ENCODE measurements at places on chromosomes 3 and 15.

GRCh38 chr3:104909721-104910120 is 457.0 kb upstream of the ALCAM start:
- DNase-seq, result no peak

GRCh38 chr3:12138044-12138443 is 20.7 kb downstream of the TIMP4 start:
- DNase-seq, result no peak

DNA sequence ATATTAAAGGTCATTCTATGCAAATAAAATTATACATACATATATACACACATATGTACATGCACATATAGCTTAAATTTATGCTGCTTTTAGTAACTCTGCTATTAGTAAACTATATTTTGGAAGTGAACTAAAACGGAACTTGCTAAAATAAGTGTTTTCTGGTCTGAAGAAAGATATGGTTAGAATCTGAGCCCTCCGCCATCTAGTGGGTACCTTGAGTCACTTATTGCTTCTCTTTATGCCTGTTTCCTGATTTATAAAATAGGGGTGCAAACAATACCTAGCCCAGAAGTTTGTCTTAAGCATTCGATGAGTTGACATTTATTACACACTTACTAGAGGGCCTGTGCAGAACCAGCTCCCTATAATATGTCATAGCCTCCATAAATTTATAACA is 255.7 kb downstream of the CNTN6 start:
- DNase-seq, result no peak

GRCh38 chr15:59290295-59291212 is 82.1 kb downstream of the MYO1E start:
- no peak for DNase-seq

DNA sequence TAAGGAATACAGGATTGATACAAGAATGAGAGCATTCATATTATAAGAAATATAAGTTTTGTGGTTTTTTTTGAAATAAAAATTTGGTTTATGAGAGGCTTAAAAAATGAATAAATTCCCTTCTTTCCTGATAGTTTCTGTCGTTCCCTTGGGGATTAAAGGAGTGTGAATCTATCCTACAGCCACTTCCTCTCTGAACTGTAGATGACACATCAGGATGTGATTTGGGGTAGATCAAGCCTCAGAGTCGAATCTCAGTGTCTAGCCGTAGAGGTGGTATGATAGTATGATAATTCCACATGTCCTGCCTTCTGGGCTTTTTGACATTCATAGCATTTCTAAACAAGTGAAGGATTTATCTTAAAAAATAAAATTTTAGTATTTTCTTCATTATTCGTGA is 343.1 kb downstream of the LPP start:
- no peak for DNase-seq

GRCh38 chr3:175521406-175521805 is 662.3 kb downstream of the NAALADL2 start:
- no peak for DNase-seq

DNA sequence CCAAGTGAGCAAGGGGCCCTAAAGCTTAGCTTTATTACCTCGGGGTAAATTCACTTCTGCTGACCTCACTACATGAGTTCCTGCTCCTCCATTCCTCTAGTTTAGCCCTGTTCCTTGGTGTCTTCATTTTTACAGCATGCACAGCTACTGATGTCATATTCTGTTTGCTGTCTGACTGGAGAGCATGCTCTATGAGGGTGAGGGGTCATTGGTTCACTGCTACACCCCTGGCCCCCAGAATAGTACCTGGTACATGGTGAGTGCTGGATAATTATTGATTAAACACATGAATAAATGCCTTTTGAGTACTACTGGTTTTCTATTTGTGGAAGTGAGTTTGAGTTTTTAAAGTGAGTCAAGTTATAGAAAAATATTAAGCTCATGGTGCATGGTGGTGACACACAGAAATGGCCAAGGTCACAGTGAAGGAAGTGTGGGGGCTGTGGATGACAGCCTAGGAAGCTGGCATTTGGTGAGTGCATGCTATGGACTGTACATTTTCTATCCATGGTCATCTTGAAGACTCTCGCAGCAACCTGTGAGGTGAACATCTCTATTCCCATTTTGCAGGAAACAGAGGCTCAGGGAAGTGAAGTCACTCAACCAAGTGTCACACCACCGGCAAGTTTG is 34.0 kb downstream of the RPLP1 start:
- DNase-seq, result no peak

GRCh38 chr3:87009271-87009670 is 18.3 kb upstream of the VGLL3 start:
- no peak for DNase-seq

- DNase-seq, result no peak
Observed at GRCh38 chr3:19124752-19125151, 23.6 kb upstream of the KCNH8 start.

DNA sequence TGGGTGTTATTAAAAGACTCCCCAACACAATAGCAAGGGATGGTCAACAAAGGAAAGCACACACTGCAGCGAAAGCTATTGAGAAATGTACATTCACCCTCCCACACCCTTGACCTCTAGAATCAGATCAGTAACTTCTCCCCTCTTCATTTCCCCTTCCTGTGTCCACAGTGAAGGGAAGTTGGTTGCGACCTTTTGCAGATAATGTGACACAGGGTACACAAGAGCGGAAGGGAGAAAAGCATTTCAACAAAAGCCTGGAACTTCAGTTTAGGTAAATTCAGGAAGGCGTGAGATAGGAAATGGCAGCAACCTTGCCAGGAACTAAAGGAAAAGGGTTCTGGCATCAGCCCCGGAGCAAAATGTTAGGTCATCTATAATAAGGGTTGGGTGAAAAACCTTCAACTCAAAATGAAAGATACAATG is 899.8 kb downstream of the MCTP2 start:
- DNase-seq, result no peak

- no peak for DNase-seq
Observed at GRCh38 chr15:62390791-62391640, 225.9 kb upstream of the C2CD4B start.

DNA sequence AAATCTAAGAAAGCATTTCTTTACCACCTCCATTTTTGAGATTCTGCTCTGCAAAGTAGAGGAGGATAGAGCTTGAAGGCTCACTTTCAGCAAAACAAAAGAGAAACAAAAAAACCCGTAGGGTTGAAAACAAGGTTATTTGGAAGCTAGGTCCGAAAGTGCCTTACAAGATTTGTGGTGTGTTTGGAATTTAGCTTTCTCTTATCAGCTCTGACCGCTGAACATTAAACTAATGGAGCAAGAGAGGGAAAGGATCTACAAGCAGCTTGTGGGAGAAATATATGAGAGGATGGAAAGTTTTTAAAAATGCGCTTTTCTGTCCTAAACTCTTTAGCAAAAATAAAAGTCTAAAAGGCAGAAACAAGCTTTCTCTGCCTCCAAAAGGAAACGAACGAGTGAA is 545.5 kb downstream of the NTRK3 start:
- no peak for DNase-seq

DNA sequence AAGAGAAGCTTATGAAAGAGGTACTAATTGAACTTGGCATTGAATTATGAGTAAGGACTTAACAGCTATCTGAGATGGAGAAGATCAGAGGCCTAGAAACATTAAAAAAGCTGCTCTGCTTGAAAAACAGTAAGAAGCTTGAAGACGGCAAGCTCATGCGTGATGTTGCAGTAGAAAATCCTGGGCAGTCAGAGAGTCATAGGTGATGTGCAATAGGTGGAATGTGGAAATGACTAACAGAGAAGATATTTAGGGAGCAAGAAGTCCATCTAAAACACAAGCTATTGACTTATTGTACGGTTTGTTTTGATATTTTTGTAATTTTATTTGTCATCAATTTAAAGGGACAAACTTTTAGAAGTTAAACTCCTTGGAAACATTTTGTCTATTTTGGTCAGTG is 1101.4 kb downstream of the ROBO2 start:
- DNase-seq, result no peak

GRCh38 chr15:58962662-58963565 is 24.5 kb upstream of the RNF111 start:
- DNase-seq, result no peak

DNA sequence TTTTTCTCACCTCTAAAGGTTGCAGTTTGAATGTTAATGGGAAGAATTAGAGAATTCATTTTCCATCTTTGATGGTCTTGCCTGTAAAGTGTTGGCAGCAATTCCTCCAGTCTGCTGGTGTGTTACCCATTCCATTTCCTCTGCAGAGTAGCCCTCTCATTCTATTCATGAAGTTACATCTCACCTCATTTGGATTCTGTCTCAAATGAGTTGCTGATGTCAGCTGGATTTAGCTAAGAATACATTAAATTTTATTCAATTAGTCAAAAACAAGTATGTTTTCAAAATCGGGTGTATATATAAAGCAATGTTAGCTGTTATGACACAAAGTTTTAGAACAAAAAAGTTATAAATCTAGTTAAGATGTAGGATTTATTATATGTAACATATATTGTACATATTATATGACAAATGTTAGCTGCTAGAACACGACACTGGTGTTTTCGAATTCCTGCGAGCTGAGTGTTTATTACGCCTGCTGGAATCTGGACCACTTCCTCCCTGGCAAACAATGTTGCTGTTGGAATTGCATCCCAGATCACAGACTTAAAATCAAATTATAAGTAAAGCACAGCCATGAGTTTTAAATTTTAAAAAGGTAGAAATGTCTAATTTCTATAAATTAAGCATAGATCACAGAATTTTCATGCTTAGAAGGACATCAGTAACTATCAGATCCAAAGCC is 516.2 kb downstream of the OCA2 start:
- no peak for DNase-seq

- no peak for DNase-seq
Observed at GRCh38 chr15:29223640-29224039, 46.0 kb downstream of the NSMCE3 start.

DNA sequence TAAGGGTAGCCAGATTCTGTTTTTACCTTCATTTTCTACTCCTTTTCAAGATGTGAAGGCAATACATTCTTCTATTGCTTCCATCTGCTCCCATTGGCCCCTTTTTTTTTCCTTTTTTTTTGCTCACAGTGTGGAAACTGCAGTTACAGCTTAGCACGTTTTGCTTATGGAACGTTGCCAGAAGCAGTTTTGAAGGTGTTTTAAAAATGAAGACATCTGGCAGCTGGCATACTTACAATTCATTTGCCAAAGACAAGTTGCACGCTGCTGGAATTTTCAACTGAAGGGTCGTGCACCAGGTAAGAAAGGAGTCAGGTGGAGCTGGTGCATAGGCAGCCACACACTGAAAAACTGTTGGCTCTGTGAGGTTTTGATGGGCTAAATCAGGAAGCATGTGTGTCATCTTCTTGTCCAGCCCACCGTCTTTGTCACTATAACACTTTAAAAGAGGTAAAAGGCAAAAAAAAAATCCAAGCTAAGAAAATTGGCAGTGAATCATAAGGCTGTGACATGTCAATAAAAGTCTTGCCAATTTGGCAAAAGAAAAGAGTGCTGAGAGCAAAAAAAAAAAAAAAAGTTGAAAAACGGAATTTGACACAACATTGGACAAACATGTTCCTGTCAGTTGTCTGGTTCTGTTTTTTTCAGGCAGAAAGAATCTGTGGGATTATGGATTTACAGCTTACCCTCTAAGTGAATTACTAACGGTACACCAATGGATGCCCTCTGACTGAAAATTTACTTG is 225.4 kb upstream of the SOX2 start:
- no peak for DNase-seq

DNA sequence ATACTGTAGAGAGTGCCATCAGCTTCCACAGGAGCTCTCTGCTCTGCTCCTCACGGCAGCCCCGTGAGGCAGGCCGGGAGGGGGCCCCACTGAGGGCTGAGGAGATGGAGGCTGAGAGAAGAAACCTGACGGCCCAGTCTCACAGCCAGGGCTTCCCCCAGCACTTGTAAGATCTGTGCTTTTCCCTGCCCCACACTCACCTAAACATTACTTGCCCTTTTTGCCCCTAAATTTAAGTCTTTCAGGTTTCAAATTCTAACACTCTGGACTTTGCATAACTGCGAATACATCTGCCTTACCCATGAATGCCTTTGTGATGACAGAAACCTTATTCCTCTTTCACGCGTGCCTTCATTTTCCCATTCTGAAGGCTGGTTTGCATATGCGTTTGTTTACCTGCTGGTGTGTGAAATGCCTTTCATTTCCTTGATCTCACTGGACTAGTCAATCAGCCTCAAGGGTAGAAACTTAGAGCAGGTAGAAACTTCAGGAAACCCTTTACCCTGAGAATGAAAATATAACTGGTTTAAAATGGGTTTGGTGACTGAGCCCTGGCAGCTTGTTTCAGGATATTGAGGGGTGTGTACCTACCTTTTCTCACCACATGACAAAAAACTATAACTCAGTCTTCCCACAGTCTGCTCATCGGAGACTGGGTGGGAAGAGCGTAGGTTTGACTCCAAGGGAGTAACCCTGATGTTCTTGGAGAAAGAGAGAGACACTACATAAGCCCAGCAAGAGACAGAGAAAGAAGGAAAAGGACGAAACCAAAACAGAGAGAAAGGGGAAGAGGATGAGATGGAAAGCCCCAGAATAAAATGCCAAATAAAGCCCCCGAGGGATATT is 20.1 kb downstream of the SLC12A8 start:
- DNase-seq, result no peak

GRCh38 chr3:124834723-124835718 is 52.1 kb downstream of the ITGB5 start:
- DNase-seq, result peak; percentile 45

DNA sequence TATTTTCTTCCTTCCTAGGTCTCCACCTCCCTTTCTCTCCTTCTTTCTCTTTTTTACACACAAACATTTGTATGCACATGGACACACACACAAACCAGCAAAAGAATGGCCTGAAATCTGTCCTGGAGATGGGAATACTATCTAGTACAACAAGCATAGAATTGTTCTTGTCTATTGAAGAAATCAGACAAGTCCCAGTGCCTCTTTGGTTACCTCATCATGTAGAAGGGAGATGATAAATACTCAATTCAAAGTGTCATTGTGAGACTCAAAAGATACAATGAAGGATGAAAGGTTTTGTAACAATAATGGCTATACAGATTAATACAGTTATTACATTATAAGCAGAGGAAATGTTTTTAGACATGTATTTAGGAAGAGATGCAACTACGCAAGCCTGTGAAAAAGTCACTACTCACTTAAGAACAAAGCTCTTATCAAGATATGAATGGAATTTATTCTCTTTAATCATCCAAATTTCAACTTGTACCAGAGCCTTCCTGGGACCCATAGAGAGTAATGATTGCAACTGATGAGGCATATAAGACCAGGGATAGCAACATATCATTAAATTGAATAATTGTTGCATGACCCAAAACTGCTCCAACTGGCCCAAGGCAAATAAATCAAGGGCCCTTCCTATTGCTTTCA is 43.2 kb downstream of the P3H2 start:
- DNase-seq, result no peak

- DNase-seq, result no peak
Observed at GRCh38 chr3:64174328-64174727, 50.9 kb downstream of the PRICKLE2 start.

Measured in stimulated activated CD4-positive, alpha-beta T cell treated with anti-CD3 and anti-CD28 coated beads, Interleukin-2, amount 100 ng/mL, for 4 hours (primary cell).